ENCODE measurements at places on chromosomes 3 and 15. TPM values are rescaled to one million over a fixed set of nuclear protein-coding genes. Genes with fewer than 3 reads are reported as not detected.
A peak's percentile ranks its signal among the peaks of the same experiment; 100 is the strongest.

DNA sequence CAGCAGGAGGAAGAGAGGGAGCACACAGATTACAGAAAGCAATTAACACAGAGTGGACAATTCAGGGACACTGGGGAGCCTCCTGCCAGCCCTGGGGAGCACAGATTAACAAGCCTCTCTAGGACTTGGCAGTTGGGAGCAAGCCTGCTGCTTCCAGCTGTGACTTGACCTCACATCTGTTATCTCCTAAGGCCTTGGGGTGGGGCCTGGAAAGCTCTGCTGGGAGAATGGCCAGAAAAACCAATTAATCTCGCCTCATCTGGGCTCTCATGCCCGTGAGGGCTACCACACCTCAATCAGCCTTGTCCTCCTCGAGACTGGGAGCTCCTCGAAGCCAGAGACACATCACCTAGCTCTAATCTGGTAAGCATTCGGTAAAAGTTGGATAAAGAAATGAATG lies 39.1 kb downstream of the SEMA5B start:
- no peak for DNase-seq

- DNase-seq: no peak
Observed at GRCh38 chr15:48402427-48403177, 71.4 kb downstream of the DUT start.

- no peak for DNase-seq
Observed at GRCh38 chr3:26963361-26963743, 340.8 kb downstream of the LRRC3B start.

DNA sequence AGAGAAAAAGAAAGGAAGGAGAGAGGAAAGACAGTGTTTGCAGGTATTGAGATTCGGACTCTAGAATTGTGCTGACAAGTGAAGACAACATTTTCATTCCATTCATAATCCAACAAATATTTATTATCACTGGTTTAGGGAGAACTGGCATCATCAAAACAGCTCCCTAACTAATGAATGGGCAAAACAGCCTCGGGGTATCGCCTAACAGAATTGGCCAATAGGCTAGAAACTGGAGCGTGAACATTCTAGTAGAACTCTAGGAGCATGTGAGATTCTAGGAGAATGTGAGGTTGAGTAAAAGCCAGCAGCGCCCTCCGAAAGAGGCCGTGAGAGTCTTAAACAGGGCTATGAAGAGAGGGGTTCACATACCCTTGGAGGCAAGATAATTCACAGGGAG lies 221.8 kb upstream of the WNT5A start:
- DNase-seq: no peak

GRCh38 chr3:76456322-76456721 lies 583.6 kb upstream of the ROBO2 start:
- no peak for DNase-seq

DNA sequence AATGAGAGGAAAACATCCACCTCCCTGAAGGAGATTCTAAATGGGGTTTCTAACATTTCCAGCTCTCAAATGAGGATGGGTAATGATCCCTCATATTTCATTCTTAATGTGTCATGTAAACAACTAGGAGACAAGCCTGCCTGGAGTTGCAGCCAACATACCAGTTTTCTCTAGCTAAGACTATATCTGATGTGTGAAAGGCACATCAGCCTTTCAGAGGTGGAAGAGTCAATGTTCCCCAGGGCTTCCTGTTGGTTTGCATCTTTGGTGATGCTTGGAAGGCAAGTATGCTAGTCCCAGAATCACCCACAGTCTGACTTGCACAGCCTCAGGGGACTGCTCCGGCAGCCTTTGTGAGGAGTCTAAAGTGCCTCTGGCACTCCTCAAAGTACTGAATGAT lies 921.2 kb downstream of the SQOR start:
- no peak for DNase-seq

DNA sequence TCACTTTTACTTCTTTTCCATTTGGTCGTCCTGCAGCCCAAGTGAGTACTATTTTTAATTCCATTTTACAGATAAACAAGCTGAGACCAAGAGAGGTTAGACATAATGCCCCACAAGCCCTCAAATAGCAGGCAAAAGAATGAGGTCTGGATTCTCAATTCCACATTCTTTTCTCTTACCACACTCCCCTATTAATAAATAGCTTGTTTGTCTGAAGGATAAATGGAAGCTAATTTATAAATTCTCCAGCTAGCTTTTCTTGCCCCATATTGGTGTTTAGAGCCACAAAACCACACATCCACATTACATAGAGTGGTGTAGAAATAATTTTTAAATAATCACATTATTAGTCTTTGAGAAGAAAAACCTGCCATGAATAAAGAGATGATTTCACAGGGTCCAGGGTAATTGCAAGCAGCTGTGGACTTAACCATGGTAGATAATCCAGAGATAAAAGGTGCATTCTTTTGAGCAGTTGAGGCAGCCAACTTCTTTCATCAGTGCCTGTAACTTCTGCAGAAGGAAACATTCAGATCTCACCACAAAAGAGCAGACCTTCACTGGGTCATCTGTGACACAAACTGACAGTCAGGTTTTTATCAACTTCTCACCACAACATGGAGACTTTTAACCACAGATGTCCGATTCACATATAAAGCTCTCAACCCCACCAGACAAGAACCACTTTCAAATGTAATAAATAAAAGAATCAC lies 313.4 kb upstream of the STT3B start:
- DNase-seq: no peak

DNA sequence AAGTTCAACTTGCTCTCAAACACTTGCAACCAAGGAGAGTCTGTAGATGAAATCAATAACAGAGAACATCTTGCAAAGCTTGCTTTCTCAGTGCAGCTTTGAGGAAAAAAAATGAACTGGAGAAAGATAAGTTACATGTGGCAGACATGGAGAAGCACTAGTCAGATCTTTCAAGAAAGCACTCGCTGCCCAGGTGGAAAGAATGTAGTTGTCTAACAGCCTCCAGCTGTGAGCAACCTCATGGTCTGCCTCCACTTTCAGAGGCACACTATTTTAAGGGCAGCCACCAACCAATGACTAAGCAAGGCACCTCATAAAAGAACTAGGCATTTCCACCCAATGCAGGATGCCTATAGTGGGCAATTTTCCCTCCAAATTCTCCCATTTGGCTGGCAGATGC lies 125.4 kb upstream of the CPNE4 start:
- DNase-seq: no peak

GRCh38 chr3:98599647-98600411 lies 6.4 kb upstream of the CPOX start:
- DNase-seq: no peak

DNA sequence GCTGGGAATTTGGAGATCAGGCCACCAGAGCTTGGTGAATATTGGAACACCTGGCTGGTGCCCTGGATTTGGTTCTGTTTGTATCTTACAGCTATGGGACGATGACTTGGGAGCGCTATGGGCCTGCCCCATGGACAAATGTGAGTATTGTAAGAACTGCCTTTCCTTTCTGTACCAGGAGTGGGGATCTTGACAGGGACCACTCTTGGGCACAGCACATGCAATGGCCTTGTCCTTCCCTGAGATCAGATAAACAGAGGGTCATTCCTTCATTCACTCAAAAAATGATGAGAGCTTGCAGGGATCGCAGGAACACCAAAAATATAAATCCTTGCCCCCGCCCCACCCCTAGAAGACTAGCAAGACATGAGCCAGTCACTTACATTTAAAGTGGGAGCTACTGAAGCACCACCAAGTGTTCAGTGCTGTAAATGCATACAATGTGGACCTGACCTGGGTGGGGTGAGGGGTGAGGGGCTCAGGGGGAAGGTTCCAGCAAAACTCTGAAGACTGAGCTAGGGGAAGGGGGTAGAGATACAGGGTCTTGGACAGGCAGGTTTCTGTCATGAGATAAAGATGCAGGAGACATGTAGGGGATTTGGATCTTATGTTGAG lies 2.7 kb upstream of the CRELD1 start:
- no peak for DNase-seq

DNA sequence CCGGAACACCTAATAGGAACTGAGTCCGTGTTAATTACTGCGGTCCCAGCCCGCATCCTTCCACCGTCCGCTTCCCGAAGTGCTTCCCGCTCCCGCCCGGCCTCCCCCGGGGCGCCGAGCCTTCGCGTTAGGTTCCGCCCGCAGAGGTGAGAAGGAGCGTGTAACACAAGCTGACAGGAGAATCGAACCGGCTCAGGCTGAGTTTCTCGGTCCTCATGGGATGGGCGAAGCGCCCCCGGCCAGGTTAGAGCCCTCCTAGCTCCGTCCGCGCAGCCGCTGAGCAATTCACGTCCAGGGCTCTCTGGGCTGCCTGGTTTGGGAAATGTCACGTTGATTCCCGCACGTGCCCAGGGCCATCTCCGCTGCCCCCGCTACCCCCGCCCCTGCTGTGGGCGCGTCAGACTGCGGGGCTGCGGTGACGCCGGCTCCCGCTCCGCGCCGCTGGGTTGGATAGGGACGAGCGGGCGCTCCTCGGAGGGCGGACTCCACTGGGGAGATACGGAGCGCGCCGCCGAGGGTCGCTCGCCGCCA lies 954 bp downstream of the CLDN11 start:
- no peak for DNase-seq

GRCh38 chr15:33215941-33216872 lies 21.7 kb upstream of the FMN1 start:
- DNase-seq: no peak

- DNase-seq: no peak
Observed at GRCh38 chr15:35928847-35929246, 382.9 kb upstream of the DPH6 start.

DNA sequence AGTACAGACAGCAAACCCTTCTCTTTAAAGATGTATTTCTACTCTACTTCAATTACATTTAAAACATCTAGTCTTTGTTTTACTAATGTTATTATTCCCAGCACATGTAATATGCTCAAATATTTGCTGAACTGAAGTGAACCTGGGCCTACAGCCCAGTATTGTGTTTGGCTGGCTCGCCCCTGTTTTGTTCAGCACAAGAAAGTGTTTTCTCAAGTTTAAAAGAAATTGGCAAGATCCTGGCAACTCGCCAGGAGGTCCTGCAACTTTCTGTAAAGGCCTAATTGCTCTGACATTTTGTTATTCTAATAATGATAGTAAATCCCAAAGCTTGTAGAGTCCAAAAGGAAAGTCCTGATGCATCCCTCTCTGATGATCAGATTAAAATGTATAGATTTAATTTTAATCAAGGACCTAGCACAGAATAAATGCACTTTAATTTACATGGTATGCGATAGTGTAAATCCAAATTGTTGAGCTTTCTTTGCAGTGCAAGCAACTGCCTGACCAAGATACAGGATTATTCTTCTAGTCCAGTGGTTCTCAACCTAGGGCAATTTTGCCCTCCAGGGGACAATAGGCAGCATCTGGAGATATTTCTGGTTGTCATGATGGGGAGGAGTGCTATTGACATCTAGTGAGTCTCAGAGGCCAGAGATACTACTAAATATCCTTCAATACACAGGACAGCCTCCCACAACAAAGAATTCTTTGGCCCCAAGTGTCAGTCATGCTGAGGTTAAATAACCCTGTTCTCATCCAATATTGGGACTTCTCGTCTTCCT lies 35.7 kb upstream of the TMOD3 start:
- DNase-seq: peak; percentile 31

- DNase-seq: no peak
Observed at GRCh38 chr15:50186752-50187151, 4.8 kb downstream of the SLC27A2 start.

DNA sequence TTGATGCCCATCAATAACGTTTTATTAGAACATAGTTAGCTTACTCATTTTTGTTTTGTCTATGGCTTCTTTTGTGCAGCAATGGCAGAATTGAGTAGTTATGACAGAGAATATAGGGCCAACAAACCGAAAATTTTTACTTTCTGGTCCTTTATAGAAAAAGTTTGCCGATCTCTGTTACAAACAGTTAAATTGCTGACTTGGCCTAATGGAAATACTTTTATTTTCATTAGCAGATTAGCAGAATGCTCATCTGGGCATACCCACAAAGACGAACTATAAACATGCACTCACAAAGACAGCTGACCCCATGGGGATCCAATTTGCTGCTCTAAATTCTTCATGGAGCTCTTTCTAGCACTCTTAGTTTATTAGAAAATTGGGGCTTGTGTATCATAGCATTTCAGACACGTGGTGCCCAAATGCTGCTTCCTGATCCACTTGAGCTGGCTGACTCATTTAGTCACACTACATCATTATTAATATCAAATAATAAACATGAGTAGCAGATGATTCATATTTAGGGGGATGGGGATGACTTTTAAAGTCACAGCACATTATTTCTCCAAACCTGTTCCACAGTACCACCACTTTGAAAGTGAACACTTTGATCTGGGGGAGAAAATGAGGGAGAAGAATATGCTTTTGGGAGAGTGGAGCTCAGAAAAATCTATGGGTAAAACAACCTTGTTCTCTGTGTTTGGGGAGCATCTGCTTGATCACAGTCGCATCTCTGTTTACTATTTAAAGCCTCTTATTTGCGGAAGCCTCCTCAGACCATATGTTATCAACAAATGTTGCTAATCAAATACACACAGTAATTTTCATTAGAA lies 228.1 kb upstream of the FEZF2 start:
- DNase-seq: no peak

DNA sequence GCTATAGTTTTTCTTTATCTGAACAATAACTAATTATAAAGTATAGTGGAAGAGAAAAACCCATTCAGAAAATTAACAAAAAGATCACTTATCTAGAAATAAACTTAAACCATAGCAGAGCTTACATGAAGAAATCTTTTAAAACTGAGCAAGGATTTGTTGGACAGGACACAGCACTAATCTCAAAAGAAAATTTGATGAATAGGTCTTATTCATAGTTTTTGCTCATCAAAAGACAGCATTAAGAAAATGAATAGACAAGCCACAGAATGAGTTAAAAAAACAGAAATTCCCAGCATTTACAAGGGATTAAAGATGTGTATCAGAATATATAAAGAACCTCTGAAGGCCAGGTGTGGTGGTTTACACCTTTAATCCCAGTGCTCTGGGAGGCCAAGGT lies 29.5 kb downstream of the PIK3CA start:
- no peak for DNase-seq

DNA sequence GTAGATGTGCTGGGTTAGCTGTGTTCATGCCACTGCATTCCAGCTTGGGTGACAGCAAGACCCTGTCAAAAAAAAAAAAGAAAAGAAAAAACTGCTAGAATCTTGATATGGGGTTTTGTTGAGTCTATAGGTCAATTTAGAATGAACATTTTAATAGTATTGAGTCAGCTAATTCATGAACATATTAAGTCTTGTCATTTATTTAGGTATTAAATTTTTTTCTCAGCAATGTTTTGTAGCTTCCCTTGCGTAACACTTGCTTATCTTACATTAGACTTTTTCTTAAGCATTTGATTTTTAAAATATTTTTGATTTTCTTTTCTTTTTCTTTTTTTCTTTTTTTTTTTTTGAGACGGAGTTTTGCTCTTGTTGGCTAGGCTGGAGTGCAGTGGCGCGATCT lies 60.7 kb upstream of the GOLGA6B start:
- no peak for DNase-seq

DNA sequence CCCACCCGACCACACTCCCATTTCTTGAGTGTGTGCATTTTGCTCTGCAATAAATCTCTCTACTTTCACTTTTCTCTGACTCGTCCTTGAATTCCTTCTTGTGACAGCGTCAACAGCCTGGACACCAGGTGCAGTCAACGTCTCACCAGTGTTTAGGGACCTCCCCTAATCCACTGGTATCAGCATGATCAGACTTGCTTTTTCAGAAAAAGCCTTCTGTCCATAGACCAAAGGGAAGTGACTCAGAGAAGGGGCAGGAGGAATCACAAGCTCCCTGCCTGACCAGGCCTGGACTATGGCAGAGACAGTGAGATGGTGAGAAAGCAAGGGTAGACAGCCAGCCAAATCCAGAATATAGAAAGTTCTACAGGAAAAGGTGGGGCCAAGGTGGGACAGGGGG lies 15.5 kb downstream of the CCR5 start:
- no peak for DNase-seq

Gene CHRNA7
- polyA plus RNA-seq: 2.5 TPM

Gene CCR2
- polyA plus RNA-seq: 0.89 TPM

Gene RTF1
- polyA plus RNA-seq: 34.8 TPM

Gene SPATA12
- polyA plus RNA-seq: 0.05 TPM

Gene TNFAIP8L3
- 1.7 TPM for polyA plus RNA-seq
